Amniotic stem cell (primary cell): ENCODE measurements at places on chromosomes 7 and 10.

DNA sequence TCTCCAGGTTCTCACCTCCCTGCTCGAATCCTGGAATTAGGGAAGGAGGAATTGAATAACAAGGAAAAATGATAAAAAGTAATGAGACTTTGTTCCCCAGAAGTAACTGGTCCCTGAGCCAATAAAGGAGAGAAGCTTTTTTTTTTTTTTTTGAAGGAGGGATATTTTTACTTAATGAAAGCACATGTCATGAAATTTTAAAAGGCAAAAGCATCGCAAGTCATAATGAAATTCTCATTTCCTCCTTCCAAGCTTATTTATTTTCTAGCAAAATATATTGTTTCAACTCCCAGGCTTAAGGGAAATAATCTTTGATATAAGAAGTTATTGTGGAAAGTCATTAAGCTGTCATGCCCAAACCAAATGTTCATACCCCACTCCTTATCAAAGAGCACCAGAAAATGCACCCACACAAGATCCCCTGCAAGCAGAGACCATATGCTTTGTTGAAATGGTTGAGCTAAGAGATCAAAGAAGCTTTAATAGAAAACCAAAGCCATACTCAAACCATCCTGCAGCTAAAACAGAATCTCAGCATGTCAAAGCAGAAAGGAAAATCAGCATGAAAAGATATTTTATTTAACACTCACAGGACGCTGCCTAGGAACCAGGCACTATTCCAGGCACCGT, 16.7 kb upstream of the ABCC2 start:
- DNase-seq, result no peak

GRCh38 chr10:98128802-98129201, 5.7 kb upstream of the R3HCC1L start:
- DNase-seq, result no peak

GRCh38 chr7:46218461-46219200, 297.6 kb upstream of the IGFBP3 start:
- no peak for DNase-seq

DNA sequence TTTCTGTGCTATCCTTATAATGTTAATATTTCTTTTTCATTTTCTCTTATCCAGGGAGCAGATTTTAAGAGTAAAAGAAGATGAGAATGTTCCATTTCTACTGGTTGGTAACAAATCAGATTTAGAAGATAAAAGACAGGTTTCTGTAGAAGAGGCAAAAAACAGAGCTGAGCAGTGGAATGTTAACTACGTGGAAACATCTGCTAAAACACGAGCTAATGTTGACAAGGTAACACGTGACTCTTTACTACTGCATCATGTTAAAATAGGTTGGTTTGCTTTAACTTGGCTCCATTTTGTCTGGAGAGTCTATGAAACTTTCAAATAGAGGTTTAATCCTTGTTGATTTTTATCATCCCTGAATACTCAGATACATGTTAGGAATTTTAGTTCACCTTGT, 73.3 kb downstream of the RALA start:
- DNase-seq, result no peak

DNA sequence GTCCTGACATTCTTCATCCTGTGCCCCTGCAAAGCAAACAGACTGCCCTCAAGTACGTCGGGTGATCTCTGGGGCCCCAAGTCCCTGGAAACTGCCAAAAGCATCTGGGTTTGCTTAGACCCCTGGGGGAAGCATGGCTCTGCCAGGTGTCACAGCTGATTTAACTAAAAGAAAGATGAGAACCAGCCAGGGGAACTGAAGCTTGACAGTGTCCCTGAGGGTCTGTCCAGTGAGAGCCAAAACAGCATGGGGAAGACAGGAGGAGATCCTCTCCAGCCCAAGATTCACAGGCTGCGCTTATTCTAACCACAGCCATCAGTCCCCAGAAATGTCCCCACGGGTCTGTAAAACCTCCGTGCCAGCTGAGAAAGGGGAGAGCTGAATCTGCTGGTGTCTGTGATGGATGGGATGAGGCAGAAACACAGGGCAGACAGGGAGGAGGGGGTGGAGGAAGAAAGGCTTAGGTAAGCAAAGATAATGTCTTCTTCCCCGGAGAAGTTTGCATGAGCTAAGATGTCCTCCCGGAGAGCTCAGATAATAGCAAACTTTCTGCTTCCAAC, 21.3 kb downstream of the CCDC3 start:
- no peak for DNase-seq

DNA sequence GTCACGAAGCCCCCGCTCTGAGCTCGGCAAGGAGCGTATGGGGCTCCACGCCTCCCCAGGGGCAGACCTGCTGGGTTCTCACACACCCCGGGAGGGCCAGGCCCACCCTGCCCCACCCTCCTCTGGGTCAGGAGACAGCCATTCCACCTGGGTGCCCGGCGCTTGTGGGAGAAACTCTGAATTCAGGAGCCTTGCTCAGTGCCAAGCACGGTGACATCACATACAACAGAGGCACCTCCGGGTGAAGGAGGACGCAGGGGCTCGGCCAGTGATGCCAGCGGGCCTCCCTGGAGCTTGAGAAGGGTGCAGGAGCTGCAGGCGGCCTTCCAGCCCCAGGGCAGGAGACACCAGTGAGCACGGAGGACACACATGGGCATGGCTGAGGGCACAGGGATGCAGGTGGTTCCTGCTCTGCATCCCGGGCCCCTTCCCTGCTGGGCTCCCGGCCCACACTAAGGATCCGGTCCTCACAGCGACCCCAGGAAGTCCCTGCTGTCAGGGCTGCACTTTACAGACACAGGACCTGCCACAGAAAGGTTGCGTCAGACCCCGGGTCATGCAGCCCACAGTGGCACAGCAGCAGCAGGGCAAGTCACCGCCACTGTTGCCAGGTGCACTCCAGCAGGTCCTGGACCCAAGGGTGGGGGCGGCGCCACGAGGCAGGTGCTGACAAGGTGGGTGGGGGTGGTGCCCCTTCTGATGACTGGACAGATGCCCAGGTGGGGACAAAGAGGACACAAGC, 108.0 kb downstream of the MAD1L1 start:
- no peak for DNase-seq

- no peak for DNase-seq
Observed at GRCh38 chr10:80468002-80468401, 13.9 kb downstream of the TSPAN14 start.

DNA sequence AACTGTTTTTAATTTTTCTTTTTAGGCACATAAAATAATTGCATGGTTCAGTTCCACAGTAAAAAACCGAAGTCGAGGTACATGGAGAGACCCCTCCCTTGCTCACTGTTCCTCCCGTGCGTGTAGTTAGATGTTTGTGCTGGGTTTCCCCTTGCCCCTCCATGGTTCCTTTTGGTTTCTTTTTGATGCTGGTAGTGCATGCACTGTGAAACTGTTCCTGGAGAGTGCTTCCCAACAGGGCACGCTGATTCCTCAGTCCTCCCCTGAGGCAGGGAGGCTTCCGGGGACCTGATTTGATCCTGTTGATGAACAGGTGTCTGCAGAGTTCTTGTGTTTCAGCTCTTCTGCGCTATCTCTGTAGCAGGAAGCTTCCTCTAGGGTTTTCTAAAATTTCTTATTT, 69.5 kb downstream of the ADCY1 start:
- no peak for DNase-seq

- no peak for DNase-seq
Observed at GRCh38 chr7:69732203-69732602, 133.9 kb downstream of the AUTS2 start.

DNA sequence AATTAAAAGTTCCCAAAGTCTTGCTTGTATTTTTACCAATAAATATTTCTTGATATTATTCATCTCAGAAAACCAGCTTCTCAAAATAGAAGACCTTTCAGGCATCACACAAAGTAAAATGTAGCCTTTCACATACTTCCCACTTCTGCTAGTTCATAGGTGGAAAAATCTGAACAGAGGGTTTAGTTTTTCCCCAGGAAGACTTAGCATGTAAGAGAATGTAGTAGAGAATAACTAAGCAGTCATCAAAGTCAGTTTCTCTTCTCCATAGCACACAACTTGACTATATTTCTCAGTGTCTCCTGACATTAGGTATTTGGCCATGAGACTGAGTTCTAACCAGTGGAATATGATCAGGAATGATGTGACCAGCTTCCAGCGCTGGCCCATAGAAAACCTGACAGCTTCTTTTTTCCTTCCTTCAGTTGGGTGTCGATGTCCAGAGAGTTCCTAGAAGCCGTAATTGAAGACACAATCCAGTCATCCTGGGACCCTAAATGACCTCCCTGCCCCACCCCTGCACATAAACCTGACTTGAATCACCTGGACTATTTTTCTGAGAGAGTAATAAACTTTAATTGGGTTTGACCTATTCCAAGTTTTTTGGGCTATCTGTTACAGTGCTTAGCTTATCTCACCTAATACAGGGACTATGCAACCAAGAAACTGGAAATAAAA, 67.5 kb upstream of the WNT16 start:
- DNase-seq, result no peak

DNA sequence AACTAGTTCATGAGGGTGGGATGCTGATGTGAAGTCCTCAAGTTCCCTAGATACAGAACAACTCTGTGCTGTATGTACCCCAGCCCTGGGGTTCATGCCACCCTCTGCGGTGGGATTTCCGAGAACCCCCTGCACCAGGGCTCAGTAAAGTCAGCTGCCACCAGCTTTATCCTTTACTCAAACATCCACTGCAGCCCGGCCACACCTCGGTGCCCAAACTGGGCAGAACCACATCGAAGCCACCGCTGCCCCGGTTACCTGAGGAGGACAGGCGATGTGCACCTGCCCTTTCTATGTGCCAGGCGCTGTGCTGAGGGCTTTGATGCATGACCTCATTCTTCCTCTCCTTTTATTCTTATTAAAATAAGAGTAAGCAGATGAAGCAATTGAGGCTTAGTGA, 9.9 kb upstream of the CALML5 start:
- DNase-seq, result no peak

- no peak for DNase-seq
Observed at GRCh38 chr10:70308121-70309060, 24.6 kb upstream of the NPFFR1 start.

- no peak for DNase-seq
Observed at GRCh38 chr10:3612183-3613001, 172.6 kb downstream of the KLF6 start.

DNA sequence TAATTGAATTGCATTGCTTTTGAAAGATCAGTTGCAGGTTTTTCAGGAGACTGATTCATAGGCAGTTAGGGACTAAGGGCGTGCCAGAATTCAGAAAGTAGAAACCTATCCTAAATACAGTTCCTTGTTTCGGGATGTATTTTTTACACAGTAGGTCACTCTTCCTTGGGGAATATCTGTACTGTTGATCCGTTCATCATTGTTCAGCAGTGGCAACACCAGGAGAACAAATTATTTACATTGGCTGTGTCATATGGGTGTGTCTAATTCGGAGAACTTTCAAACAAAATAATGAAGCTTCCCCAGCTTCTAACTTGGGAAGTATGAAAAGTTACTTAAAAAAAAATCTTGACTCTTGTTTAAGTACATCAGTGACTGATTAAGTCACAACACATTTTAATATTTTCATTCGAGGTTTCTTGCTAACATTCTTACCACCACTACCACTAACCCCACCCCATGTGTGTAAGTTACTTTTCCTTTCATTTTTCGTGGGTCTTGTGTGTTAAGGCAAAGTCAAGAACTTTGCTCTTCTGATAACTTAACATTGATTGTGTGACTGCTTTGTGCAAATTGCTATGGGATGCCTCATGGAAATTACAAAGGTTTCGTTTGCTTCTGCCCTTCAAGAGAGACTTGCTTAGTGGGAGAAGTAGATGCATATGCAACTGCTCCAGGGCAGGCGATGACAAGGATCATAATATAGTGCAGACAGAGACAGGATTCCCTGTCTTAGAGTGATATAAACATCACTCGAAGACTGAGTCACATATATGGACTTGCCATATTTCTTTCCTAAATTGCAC, 43.8 kb upstream of the RPA3 start:
- DNase-seq, result no peak

GRCh38 chr10:43949351-43949750, 300.7 kb upstream of the ZNF32 start:
- no peak for DNase-seq

- no peak for DNase-seq
Observed at GRCh38 chr10:132479603-132480221, 57.9 kb upstream of the INPP5A start.

DNA sequence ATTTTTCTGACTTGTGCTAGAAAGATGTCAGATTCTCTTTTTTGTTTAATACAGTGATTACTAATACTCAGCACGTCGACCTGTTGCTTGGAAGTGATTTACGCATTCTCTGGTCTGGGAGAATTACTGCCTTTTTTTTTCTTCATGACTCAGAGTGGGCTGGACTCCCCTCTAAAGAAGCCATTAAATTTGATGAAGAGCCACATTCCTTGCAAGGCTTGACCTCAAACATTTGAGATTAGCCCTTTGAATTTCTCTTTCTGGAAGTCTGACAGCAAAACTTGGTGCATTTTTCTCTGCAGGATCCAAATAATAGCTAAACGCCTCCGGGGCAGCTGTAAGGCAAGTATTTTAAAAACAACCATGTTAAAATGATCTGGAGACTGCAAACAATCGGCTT, 171.6 kb downstream of the GALNT17 start:
- no peak for DNase-seq

DNA sequence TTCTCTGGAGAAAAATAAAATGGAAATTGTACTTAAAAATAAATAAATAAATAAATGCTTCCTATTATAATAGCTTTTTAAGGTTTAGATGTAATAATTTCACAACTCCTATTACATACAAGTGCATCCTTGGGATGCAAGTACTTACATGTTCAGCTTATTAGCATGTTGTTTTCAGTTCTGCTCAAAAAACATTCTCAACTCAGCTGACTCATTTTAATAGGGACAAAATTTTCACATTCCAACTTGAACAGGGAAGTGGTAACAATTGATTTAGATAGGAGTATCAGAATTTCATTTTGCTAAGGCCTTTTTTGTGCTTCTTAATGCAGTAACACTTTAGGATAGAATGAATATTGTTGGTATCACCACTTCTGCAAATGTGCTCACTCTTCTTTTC, 16.7 kb upstream of the PAPSS2 start:
- DNase-seq, result no peak

DNA sequence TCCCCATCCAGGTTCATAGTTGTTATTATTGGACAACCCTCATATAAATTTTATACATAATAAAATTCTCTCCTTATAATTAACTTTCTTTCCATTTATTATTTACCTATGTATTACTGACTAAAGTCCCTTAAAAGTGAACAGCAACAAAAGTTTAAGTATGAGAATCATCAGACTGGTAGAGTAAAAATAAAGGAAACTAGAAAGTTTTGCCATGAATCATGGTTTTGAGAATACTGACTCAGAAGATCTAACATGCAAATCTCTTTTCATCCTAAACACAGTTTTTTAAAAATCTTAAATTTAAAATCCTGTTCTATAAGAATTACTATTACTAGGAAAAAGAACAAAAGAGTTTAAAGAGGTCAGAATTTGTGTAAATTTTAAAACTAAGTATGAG, 32.1 kb downstream of the HERC4 start:
- peak; percentile 5 for DNase-seq

DNA sequence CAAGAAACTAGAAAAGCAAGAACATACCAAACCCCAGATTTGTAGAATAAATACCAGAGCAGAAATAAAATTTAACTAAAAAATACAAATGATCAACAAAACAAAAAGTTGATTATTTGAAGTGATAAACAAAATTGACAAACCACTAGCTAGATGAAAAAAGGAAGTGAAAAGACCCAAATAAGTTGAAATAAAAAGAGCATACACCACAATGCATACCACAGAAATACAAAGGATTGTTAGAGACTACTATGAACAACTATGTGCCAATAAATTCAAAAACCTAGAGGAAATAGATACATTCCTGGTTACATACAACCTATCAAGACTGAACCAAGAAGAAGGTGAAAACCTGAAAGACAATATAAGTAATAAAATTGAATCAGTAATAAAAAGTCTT, 333.4 kb downstream of the SH2D4B start:
- DNase-seq, result no peak

- DNase-seq, result no peak
Observed at GRCh38 chr10:129712000-129712399, 245.0 kb downstream of the MGMT start.

- no peak for DNase-seq
Observed at GRCh38 chr7:133044722-133045473, 37.0 kb downstream of the CHCHD3 start.
